ENCODE measurements at places on chromosomes 7 and 10. TPM values are rescaled to one million over a fixed set of nuclear protein-coding genes. Genes with fewer than 3 reads are reported as not detected.

CPA2 gene
- not detected for total RNA-seq

AASS gene
- total RNA-seq = 37.9 TPM

COBL gene
- 0.32 TPM for total RNA-seq

CFAP70 gene
- 0.25 TPM for total RNA-seq

IL2RA gene
- not detected for total RNA-seq

IDI2 gene
- total RNA-seq = not detected

SYCE1 gene
- 0.16 TPM for total RNA-seq

KLF14 gene
- total RNA-seq = not detected

SNX8 gene
- total RNA-seq = 6.5 TPM

CHCHD3 gene
- 78.0 TPM for total RNA-seq

HTR5A gene
- not detected for total RNA-seq

NME8 gene
- total RNA-seq = not detected

MMD2 gene
- total RNA-seq = not detected

SPDYE16 gene
- total RNA-seq = under 0.01 TPM

PCDH15 gene
- total RNA-seq = under 0.01 TPM

PDZD7 gene
- 0.16 TPM for total RNA-seq

OR6B1 gene
- total RNA-seq = not detected

All from bladder microvascular endothelial cell (primary cell).